ENCODE measurements at places on chromosomes 7 and 10. TPM values are rescaled to one million over a fixed set of nuclear protein-coding genes. Genes with fewer than 3 reads are reported as not detected.

PALD1 gene
- 48.7 TPM for total RNA-seq

- no peak within 1 kb of the TSS for H3K27ac ChIP-seq
- DNase-seq: peak; percentile 91
- no peaks in the 10 kb centered on the region for H3K36me3 ChIP-seq
Observed at GRCh38 chr7:27143023-27143949, at the start of gene HOXA5. Gene HOXA5 (minus strand): TSS chr7:27143681. CDS start chr7:27143607, 74 bp downstream.

GRCh38 chr10:121698336-121698735 is 100.1 kb upstream of the FGFR2 start:
- no peaks in the 10 kb centered on the region for H3K27me3 ChIP-seq
- H3K36me3 ChIP-seq: no peaks in the 10 kb centered on the region
- H3K27ac ChIP-seq: no peak overlapping the region
- DNase-seq: no peak
- peaks cover 7% of the 10 kb centered on the region for H3K4me1 ChIP-seq
- H3K4me3 ChIP-seq: no peak overlapping the region

DNA sequence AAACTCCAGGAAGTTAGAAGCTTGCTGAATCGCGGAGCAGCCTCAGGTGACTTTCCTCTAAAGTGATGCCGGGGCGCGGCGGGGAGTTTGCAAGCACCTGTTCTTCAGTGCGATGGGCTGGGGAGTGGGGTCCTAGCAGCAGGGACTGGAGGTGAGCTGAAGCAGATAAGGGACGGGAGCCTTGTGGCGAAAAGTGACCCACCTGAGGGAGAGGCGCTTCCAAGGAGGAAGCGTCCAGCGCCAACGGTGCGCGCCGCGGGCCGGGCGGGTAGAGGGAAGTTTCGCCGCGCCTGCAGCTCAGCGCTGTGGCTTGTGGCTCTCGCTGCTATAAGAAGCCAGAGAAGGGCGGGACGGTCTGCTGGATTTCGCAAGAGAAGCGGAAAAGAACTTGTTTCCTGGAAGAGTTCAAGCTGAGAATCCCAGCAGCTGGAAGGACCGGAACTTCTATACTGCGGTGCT is at the start of gene STEAP4:
STEAP4 (minus strand) TSS at position 305 of the 459 bp plus-strand sequence. CDS start 22,625 bp downstream, outside the sequence.
- no peaks in the 10 kb centered on the region for H3K36me3 ChIP-seq
- peaks cover 26% of the 10 kb centered on the region for H3K27me3 ChIP-seq
- peak; percentile 86 for DNase-seq
- H3K4me3 ChIP-seq: peak within 1 kb of the TSS; percentile 65
- H3K27ac ChIP-seq: no peak within 1 kb of the TSS
- peaks cover 7% of the 10 kb centered on the region for H3K4me1 ChIP-seq

- no peak overlapping the region for H3K4me3 ChIP-seq
- no peak overlapping the region for H3K27ac ChIP-seq
- no peaks in the 10 kb centered on the region for H3K36me3 ChIP-seq
- H3K4me1 ChIP-seq: no peaks in the 10 kb centered on the region
Observed at GRCh38 chr10:29957907-29958331, 101.5 kb downstream of the JCAD start.

DNA sequence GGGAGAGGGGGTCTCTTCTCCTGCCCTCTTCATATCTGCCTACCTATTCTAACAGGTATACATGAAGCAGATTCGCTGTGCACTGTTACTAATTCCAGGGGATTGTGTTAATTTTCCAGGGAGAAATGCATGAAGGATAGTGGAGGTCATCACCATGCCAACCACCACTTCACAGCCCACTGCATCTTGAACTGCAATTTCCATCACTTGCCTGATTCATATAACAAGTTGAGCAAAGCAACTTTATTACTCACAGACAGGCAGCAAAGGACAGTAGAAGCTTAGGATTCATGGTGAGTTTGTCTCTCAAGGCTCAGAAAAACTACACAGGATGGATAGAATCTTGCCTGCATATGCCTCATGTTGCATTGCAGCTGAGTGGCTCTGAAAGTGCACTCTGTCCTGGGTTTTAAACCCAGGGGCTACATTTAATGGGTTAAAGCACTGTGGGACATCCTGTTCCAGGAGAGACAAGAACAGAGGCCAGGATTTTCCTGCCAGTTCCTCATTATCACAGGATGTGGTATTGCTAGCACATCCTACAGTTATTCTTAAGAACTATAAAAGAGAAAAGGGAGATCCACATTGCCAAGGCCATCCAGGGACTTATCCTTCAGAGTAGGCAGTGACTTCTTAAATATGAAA is 136.9 kb upstream of the PRSS1 start:
- H3K4me3 ChIP-seq: no peak overlapping the region
- no peaks in the 10 kb centered on the region for H3K36me3 ChIP-seq
- no peaks in the 10 kb centered on the region for H3K27me3 ChIP-seq
- H3K27ac ChIP-seq: no peak overlapping the region

DNA sequence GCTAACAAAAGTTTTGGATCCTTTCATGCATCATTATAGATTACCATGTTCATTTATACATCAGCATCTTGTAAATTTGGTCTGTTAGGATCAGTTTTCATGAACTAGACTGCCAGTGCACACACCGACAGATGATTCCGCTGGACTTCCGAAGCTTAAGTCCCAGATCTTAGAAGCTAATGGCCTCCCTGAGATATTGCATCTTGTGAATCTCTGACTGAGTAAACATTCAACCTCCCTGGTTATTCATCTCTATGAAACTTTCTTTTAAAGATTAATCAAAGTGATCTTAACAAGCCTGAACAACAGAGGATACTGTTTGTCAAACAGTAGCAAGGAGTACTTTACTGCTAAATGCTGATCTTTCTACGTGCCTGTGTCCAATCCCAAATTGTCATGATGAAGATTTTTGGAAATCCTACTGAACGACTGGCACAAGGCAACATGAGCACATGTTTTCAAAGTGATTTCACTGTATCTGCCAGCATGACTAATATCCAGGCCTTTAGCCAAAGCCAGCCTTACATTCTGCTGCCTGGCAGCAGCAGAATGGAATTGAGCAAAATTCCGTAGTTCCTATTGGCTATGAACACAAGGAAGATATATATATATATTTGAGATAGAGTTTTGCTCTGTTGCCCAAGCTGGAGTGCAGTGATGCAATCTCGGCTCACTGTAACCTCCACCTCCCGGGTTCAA is 91.3 kb upstream of the ANK3 start:
- H3K27me3 ChIP-seq: no peaks in the 10 kb centered on the region
- H3K27ac ChIP-seq: no peak overlapping the region
- no peak for DNase-seq
- peaks cover 12% of the 10 kb centered on the region for H3K4me1 ChIP-seq

Measured in GM23338 (cell line).